Neural crest cell (in vitro differentiated cells): ENCODE measurements at places on chromosomes 4 and X.
A peak's percentile ranks its signal among the peaks of the same experiment; 100 is the strongest.

DNA sequence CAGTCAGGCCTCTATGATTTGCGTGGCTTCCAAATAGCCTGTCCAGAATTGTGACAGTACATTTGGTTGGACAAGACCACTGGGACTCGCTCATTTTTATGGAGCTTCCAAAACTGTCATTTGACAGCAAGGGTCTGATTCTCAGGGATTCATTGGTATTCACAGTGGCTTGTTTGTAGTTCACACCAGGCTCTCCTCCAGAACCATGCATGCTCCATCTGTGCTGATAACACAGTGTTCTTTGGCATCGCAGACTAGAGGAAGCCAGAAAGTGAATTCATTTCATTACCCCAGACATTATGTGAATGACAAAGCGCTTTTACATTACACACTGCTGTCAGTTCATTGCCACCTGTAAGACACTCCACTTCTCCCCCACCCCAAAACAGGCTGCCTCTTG lies 208.3 kb downstream of the ARHGAP10 start:
- DNase-seq = no peak

- DNase-seq = no peak
Measured at GRCh38 chr4:161132715-161133425, 1030.9 kb downstream of the FSTL5 start.

GRCh38 chrX:103817502-103817901 lies 14.6 kb downstream of the RAB9B start:
- DNase-seq = peak; percentile 59

DNA sequence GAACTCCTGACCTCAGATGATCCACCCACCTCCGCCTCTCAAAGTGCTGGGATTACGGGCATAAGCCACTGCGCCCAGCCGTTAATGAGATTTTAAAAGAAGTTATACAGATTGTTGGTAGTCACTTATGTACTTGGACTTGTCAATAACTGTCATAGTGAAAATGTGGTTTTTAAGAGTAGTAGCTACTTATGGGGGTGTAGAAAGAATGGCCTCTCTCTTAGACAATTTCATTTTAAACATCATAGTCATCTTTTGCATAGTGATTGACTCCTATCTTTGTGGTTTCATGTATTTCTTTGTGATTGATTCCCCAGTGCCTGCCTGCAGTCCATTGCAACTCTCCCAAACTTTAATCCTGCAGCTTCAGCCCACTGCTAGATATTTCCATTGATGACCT lies 17.4 kb downstream of the FAM199X start:
- DNase-seq = no peak

GRCh38 chrX:148311544-148311943 lies 188.9 kb upstream of the AFF2 start:
- no peak for DNase-seq

- no peak for DNase-seq
Measured at GRCh38 chr4:20532116-20532790, 168.0 kb upstream of the PACRGL start.

- no peak for DNase-seq
Measured at GRCh38 chr4:96120206-96120605, 280.3 kb downstream of the PDHA2 start.

GRCh38 chr4:113435893-113436292 lies 325.6 kb downstream of the CAMK2D start:
- DNase-seq = no peak

DNA sequence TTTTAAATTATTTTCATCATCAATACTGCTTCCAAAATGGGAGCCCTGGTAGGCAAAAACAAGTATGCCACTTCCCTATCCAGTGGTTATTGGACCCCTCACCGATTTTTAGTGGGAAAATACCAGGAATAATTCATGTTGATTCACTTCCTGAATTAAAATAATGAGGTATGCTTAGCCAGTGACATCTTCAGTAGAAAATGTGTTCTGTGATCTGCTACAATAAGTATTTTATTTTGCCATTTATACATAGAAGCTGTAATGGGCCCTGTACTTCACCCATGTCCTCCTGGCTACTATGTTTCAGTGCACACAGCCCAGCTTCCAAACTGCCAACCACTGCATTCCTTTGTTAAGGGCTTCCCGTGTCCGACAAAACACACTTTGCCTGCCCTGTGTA lies 41.0 kb upstream of the KLHL34 start:
- no peak for DNase-seq

GRCh38 chrX:1368385-1368698 lies 23.6 kb downstream of the SLC25A6 start:
- DNase-seq = no peak

DNA sequence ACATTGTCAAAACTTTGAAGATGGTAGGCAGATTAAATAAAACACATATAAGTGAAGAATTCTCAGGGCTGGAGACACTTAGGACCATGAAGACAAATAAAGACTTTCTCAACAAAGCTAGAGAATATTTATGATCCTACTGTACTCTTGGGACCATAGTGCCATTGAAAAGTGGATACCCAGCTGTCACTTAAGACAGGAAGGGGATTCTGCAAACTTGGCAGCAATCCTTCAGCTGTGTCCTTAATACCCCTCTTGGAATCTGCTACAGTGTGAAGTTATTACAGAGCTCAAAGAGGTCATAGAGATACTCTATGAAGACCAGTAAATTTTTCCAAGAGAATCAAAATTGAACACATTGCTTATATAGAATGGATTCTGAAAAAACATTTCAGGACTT lies 24.3 kb downstream of the PDE5A start:
- DNase-seq = no peak

DNA sequence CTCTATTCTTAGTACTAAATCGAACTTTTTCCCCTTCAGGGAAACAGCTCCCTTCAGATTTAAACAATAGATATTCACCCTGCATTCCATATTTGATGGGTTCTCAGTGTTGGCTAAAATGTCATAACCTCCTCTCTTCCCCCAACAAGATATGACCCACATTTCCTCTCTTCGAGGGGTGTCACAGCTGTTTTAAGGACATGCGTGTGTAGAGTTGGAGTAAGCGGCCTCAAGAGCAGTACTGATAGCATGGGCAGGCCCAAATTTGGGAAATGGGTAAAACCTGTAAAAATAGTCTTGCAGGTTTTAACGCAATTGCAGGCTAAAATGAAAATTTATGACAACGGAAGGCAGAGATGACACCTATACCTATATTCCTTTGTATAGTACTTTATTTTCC lies 28.7 kb downstream of the SAT1 start:
- no peak for DNase-seq

DNA sequence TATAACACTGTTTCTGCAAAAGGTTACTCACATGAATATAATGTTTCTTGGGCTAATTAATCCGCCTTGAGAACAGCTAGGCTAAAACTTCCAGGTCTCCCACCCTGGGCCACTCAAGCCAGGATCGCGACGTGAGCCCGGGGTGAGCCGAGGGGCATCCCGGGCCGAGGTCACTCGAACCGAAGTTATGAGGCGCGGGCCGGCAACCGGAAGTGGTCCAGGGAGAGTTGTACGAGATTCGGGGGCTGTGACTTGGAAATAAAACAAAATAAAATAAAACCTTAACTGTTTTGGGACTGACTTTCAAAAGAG lies 317 bp downstream of the CMC4 start:
- no peak for DNase-seq

- DNase-seq = no peak
Measured at GRCh38 chr4:2339458-2340271, 77.8 kb upstream of the MXD4 start.

- no peak for DNase-seq
Measured at GRCh38 chr4:175106301-175106700, 188.1 kb downstream of the ADAM29 start.

DNA sequence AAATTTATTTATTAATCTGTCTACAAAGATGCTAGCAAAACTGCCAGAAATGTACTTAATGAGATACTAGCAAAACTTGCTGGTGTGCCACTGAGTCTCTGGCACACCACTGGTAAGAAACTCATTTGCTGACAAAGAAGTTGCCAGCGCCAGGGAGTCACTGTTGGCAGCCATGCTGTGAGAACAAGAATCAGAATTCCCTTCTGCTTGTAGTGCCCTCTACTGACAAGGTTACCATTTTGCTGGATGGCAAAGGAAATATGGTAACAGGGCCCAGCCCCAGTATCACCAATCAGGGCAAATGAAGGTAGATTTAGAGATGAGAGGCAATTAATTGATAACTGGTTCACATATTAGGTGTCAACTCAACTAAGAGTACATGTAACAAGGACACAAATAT lies 750.1 kb upstream of the ADGRL3 start:
- DNase-seq = no peak

- DNase-seq = no peak
Measured at GRCh38 chr4:116585246-116585645, 500.1 kb downstream of the TRAM1L1 start.

- DNase-seq = no peak
Measured at GRCh38 chr4:169660929-169661328, 40.6 kb downstream of the CLCN3 start.

GRCh38 chr4:83536362-83537272 lies 709 bp downstream of the GPAT3 start:
- DNase-seq = peak; percentile 6

DNA sequence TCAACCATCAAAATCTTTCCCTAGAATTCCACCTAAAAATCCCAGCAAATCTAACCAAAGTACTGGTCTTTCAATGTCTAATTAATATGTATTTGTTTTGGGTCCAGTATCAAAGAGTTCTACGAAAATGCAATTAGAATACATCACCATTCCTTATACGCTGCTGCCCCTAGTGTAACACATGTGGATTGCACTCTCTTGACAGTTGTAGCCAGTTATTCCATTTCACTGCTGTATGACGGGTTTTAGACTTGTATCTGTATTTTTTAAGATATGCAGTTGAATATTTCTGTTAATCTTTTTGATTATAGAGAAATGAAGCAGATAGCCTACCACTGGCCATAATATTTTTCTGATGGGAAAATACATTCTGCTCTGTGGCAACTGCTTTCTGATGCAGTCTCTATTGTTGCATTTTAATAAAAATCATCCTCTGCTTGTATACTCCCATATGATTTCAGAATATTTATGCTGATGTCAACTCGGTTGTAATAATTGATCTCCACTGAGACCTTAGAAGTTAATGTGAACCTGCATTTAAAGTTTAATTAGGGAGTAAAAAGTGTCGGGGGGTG lies 17.1 kb upstream of the PAGE2B start:
- peak; percentile 23 for DNase-seq

DNA sequence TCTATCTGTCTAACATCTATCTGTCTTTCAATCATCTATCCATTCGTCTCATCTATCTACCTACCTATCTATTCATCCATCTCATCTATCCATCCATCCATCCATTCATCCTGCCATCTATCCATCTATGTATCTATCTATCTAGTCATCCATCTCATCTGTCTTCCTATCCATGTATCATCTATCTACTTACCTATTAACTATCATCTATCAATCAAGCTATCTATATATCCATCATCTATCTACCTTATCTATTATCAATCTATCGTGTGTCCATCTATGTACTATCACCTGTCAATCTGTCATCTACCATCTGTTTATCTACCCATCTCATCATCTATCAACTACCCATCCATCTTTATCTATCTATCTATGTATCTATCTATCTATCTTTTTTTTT lies 217.7 kb downstream of the CRLF2 start:
- DNase-seq = no peak

DNA sequence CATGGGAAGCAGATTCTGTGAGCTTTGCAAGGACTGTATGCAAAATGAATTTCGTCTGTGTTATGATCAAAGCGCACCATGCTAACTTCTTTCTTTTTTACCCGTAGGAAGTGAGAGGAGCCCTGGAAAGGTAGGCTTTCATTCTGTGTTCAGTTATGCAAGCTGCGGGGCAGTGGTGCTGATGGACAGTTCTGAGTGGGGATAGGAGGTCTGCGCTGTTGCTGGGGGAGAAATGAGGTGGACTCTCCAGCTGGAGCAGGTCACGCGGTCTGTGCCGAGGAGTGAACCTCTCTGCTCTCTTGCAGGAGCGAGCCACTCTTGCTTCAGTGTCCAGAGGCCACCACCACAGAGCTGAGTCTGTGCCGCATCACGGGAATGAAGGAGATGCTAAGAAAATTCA lies 4.5 kb downstream of the TRIML1 start:
- DNase-seq = no peak

GRCh38 chr4:10080589-10081217 lies 35.9 kb downstream of the WDR1 start:
- no peak for DNase-seq

GRCh38 chr4:174579421-174579820 lies 57.1 kb upstream of the HPGD start:
- DNase-seq = no peak

DNA sequence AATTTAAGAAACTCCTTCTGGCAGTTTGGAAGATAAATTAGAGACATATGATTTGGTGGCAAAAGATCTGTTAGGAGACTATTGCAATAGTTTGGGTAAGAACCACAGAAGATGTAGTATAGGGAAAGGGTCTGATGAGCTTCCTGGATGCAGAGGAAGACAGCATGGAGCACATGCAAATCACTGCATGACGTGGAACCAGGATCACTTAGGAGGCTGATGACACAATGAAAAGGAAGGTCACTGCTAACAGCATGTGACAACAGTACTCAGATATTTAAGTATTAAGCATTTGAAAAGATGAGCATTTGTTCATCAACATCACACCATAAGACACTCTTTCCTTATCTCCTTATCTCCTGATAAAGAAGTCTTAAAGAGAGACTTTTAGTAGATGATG lies 167.8 kb upstream of the LDB2 start:
- no peak for DNase-seq

DNA sequence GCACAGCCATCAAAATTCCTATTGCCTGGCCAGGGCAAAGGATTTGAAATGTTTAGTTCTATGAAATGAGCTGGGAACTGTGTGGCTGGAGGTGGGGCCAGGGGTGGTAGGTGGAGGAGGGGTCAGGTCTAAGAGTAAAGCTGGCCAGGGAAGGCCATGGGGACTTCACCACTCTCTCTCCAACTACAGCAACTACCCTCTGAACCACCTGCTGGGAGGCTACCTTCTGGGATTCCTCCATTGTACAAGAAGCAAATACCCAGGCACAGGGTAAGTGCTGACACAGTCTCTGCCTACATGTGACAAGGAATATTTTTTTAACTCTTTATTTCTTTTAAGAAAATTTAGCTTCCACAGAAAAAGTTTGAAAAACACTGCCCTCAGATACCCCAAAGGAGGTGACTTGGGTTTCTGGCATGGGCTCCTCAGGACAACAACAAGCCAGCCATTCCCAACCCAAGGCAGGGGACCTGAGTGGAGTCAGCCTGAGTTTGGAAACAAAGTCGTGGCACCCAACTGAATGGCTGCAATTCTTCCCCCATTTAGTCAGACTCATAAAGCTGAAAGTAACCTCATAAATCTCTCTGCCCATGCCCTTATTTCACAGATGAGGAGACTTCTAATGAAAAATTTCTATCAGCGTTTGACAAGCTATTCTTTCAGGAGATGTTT lies 593.8 kb upstream of the DIPK2B start:
- DNase-seq = no peak

- DNase-seq = peak; percentile 62
Measured at GRCh38 chr4:124262211-124263179, 450.0 kb downstream of the ANKRD50 start.

- no peak for DNase-seq
Measured at GRCh38 chr4:124862261-124862660, 149.7 kb upstream of the ANKRD50 start.

GRCh38 chr4:153156721-153157120 lies 47.5 kb upstream of the TRIM2 start:
- DNase-seq = no peak

GRCh38 chr4:76981644-76982043 lies 32.1 kb downstream of the SEPTIN11 start:
- DNase-seq = no peak

GRCh38 chr4:181959121-181959520 lies 284.1 kb upstream of the TENM3 start:
- no peak for DNase-seq

GRCh38 chr4:53584658-53585057 lies 6.6 kb downstream of the LNX1 start:
- DNase-seq = no peak

GRCh38 chrX:107465932-107466620 lies 16.6 kb downstream of the FRMPD3 start:
- no peak for DNase-seq
